ENCODE measurements at places on chromosomes 1 and 21.

DNA sequence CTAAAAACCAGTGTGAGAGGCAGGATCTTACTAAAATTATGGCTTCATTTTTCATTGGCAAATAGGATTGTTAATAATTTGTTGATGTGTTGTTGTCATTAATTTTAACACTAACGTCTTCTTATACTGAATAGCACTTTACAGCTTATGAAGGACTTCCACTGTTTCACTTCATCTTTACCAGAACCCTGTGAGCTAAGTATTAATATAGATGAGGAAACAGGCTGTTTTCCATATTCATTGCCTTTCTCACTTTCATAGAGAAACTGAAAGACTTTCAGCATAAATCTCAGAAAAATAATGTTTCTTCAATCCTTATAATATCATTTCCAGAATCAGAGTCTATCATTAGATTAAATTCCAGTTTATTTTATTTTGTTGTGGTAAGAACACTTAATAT is 8.5 kb downstream of the MAP10 start:
- no peak for DNase-seq

DNA sequence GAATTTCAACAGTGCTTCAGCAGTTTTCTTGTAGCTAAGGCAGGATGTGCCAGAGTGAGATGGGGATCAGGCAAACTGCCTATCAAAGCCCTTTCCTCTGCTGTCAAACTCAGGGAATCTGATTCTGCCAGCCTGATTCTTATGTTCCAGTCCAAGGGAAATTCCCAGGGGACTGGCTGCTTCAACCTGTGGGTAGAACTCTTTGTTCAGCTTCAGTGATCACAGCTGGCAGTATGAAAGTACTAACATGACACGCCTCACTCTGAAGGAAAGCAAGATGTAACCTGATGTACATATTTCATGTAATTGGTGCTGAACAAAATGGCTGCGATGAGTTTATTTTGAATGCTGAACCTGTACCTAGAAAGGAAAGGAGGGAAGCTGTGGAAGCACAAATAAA is 40.1 kb upstream of the SLC5A9 start:
- DNase-seq: peak; percentile 15

- no peak for DNase-seq
Observed at GRCh38 chr1:162217706-162218105, 148.2 kb downstream of the NOS1AP start.

DNA sequence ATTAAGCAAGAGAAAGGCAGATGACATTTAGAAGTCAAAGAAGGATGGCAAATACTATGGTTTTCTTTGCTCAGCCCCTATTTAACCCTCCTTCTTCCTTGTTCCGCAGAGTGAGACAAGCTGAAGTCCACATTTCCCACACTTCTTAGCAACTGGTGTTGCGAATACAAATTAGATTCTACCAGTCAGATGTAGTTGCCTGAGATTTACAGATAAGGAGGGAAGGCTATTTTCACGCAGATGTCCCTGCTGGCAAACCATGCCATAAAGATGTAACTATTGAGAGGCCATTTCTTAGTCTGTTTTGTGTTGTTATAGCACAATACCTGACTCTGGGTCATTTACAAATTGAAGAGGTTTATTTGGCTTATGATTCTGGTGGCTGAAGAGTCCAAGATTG is 84.3 kb downstream of the ZC3H11B start:
- DNase-seq: no peak

DNA sequence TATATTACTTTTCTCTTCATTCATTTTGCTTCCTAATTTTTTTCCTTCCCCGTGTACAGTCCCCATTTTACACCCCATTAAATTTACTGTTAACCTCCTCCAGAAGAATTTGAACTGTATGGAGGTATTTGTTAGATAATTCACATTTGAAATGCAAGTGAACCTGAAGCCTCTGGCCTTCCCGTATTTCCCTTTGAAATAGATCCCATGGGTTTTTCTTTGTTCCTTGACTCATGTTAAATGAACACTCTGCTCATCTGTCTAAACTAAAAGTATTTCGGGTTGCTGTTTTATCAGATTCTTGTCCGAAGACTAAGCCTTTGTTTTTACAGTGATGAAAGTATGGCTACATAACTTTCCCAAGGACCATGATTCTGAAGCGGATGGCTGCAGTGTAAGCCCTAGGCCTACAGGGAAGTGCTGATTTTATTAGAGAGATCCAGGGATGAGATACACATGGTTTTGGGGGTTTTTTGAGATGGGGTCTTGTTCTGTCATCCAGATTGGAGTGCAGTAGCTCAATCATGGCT is 187.9 kb downstream of the PATJ start:
- no peak for DNase-seq

GRCh38 chr21:44438531-44439210 is 16.6 kb upstream of the LRRC3 start:
- no peak for DNase-seq

DNA sequence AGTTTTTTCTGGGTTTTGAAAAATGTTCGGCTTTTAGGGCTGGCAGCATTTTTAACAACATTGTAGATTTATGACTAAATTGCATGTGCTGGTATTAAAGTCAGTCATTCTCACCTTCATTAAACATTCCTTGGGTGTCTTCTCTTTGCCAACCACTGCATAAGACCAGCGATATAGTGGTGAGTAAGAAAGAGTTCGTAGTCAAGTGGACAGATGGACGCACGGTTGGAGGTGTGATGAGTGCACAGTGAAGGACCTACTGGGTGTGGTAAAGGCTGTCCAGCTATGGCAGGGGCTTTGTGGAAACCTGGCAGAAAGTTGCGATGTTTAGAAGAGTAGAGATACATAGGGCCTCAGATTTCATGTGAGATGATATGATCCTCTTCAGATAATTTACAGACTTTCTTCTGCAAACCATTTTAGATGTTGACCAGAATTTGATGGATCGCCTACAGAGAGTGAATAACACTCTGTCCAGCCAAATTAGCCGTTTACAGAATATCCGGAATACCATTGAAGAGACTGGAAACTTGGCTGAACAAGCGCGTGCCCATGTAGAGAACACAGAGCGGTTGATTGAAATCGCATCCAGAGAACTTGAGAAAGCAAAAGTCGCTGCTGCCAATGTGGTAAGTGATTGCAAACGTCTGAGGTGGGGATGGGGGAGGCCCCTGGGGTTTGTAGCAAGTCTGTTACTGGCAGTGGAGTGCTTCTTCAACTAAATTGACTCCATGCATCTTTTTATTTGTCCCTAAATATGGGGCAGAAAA is 56.0 kb upstream of the LAMC2 start:
- no peak for DNase-seq

DNA sequence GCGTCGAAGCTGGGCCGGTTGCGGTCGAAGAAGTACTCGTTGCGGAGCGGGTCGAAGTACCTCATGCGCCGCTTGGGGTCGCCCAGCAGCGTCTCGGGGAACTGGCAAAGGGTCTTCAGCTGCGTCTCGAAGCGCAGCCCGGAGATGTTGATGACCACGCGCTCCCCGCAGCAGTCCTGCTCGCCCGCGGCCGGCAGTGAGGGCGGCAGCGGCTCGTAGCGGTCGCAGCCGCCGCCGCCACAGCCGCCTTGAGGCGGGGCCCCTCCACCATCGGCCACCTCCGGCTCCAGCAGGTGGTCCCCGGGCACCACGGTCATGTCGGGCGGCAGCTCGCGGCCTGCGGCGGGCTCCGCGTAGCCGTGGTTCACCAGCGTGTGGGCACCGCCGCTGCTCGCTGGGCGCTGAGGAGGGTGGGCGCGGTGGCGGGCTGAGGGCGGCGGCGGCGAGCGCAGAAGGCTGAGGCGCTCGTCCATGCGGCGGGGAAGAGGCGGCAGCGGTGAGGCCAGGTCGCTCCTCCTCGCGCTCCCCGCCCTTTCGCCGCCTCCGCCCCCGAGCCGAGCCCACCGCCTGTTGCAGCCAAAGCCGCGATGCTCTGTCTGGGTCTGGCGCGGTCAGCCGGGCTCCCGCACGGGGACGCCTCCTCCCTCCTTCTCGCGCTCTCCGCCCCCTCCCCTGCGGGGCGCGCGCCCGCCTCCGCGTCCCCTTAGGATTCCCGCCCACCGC is at the start of gene KCNA3:
TSS of gene KCNA3 (minus strand) at position 604 of the 723 bp plus-strand sequence. CDS start at position 473, 131 bp downstream.
- DNase-seq: no peak

DNA sequence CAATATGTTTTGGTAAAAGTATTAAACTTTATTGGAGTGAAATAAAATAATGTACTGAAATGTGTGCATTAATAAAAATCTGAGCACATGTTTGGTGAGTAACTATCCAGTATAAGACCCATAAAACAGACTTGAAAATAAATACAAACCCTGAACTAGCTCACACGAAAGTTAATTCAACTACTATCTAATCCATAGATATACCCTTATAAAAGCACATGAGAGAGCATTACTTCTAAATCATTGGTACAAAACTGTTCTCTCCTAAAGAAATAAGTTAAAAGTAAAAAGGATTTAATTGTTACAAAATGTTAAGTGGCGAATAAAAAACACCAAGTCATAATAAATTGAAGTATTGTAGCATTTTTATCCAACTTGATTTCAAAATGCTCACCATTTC is 295.6 kb downstream of the PTPRC start:
- no peak for DNase-seq

GRCh38 chr21:28421716-28422524 is 570.8 kb downstream of the LTN1 start:
- DNase-seq: peak; percentile 40

DNA sequence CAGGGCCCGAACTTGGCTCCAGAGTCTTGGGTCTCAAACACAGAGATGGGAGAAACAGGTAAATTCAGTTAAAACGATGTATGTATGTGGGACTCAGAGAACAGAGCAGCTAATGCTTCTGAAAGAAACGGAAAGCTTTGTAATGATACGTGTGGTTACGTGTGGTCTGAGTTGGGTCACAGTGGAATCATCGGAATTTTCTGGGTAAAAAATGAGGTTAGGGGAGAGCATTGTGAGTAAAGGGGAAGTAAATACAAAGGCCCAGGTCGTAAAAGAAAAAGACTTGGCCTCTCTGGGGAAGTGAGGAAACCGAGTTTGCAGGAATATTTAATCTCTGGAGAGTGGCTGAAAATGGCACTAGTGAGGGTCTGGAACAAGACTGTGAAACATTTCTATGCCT is 8.3 kb downstream of the NHLH2 start:
- DNase-seq: no peak

GRCh38 chr1:55690366-55690765 is 475.2 kb upstream of the USP24 start:
- no peak for DNase-seq

DNA sequence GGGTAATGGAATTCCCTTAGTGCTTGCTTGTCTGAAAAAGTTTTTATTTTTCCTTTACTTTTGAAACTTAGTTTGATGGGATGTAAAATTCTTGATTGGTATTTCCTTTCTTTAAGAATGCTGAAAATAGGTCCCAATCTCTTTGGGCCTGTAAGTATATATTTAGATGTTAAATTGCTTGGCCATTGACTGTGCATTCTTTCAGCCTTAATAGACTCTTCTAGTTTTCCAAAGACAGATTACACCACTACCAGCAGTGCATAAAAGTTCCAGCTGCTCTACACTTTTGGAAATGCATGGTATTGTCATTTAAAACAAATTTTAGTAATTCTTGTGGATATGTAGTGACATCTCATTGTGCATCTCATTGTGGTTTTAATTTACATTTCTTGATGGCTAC is 464.8 kb upstream of the USP24 start:
- no peak for DNase-seq

- no peak for DNase-seq
Observed at GRCh38 chr1:64663668-64664067, 81.2 kb upstream of the RAVER2 start.

DNA sequence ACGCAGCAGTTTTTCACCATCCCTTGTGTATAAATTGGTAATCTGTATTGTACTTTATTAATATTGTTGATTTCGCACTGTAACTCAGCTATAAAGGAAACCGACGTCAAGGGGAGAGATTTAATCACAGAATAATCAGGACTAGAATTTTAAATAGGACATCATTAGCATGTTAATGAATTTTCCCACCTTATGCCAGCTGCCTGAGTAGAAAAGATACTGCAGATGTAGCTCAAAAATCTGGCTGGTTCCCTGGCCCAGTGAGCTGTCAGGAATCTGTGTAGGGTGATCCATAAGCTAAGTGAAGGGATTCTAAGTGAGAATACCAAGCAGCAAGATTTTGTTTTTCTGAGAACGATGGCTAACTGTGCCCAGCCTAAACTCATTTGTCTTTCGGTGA is 195.5 kb downstream of the DISC1 start:
- no peak for DNase-seq

DNA sequence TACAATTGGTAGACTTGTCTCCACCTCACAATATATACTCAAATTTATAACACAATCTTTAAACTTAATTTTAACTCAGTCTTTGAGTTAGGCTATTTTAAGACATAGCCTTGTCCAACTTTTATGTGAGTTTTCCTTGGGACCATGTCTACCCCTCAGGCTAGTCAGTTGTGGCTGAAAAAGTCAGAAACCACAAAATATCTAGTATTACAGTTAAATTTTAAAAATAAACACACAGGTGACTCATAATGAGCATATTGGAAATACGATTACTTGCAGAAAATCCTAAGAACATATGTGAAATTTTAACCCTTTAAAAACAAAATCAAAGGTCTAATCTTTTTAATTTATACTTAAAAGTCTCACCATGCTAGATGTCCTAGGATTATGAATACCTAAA is 4.8 kb upstream of the ASB17 start:
- DNase-seq: no peak

GRCh38 chr1:212562771-212563170 is 45.8 kb upstream of the ATF3 start:
- DNase-seq: no peak

- DNase-seq: no peak
Observed at GRCh38 chr1:77459881-77460280, 178.1 kb downstream of the AK5 start.

GRCh38 chr1:246651012-246651695 is 73.1 kb upstream of the SCCPDH start:
- DNase-seq: no peak

- peak; percentile 37 for DNase-seq
Observed at GRCh38 chr1:171654942-171655745, 2.7 kb upstream of the MYOC start.

- DNase-seq: no peak
Observed at GRCh38 chr1:228736844-228737445, 1.7 kb downstream of the RHOU start.

- no peak for DNase-seq
Observed at GRCh38 chr1:63967901-63968300, 194.1 kb downstream of the ROR1 start.

DNA sequence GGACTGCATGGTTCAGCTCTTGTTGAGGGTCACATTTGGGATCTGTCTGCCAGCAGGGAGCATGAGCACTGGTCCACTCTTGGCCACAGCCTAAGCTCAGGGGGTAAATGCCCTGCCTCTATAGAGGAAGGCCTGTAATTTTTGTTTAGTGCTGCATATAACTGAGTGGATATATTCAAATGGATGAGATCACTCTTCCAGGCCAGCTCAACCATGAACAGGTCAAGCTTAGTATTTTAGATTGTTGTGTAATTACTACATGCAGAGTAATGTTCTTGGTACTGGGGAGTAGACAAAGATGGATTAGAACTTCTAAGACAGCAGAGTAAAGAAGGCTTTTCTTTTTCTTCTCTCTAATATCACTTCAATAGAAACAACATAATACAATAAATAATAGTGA is 376.9 kb downstream of the GPATCH2 start:
- DNase-seq: peak; percentile 17
